ENCODE measurements at places on chromosomes 2 and 18.
A peak's percentile ranks its signal among the peaks of the same experiment; 100 is the strongest.

DNA sequence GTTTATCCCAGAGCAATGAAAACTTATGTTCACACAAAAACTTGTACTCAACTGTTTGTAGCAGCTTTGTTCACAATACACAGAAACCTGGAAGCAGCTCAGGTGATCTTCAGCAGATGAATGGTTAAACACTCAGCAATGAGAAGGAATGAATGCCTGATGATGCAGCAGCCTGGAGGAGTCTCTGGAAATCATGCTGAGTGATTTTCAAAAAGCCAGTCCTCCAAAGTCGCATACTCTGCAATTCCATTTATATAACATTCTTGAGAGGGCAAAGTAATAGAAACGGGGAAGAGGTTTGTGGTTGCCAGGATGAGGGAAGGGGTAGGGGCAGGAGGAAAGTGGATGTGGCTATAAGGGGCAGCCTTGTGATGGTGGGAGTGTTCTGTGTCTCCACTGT, 108.1 kb downstream of the CTIF start:
- no peak for DNase-seq

GRCh38 chr2:166671801-166672200, 177.8 kb upstream of the SCN7A start:
- no peak for DNase-seq

DNA sequence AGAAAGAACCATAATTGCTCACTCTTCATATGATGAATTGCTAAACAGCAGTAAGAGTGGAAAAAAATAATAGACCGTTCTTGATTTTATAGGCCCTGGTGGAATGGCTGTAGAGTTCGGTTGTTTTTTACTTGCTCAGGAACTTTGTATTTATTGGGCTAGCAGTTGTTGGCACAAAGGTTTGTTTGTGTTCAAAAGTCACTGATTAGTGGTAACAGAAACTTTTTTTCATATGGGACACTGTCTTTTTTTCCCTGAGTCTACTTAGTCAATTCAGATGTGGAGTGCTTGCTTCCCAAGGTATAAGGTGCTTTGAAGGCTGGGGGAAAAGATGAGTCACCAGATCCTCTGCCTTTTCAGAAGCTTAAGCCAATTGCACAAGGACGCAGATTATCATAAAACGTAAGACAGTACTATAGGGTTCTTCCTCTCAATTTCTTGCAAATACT, 25.8 kb downstream of the PHLPP1 start:
- no peak for DNase-seq

- no peak for DNase-seq
Measured at GRCh38 chr2:66433945-66434678, 813 bp upstream of the MEIS1 start.

- no peak for DNase-seq
Measured at GRCh38 chr2:64312622-64313397, 141.2 kb upstream of the LGALSL start.

DNA sequence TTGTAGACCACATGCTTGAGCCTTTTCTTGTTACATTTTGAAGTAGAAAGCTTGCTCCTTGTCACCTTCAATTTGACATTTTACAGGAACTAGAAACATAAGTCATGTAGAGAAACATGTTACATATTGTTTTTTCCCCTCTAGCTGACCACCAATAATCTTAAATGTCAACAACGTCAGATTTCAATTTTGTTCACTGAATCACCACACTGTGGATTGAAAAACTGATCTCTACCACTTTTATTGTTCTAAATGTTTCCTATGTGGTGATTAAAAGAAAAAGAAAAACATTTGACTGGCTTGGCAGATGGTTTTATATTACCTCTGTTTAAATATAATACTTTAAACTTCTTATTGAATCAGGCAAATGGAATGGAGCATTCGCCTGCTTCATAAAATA, 87.7 kb downstream of the DSEL start:
- DNase-seq = no peak

DNA sequence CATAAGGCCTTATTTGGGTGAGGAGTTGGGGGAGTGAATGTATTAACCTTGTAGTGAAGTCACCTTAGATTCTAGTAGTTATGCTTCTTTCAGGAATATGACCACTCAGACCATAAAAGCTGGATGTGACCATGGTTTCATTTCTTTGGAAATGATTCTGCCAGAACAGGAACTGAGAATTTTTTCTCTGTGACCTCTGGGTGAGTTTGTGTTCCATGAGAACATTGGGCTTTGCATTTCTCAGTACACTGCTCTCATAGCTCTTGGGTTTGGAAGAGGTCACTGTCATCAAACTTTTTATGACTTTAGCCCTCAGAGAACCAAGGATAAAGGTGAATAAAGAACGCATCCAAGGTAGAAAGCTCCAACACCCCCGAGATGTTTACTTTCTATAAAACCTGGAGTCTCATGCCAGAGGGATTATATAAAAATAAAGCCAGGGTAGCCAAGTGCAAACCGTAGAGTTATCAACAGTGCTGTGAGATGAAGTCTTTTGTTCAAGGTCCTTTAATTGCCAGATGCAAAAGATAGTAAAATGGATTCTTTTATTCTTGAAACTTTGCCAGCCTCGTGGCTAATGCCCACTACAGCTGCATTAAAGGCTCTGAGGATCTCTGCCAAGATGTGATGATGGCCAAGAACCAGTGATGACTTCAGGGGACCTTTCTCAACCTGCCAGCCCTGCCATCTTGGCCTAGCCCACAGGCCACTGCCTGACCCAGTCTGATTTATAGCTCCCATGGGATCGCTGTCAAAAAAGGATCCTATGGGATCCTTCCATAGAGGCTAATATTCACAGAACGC, 27.8 kb upstream of the MAT2A start:
- DNase-seq = no peak

DNA sequence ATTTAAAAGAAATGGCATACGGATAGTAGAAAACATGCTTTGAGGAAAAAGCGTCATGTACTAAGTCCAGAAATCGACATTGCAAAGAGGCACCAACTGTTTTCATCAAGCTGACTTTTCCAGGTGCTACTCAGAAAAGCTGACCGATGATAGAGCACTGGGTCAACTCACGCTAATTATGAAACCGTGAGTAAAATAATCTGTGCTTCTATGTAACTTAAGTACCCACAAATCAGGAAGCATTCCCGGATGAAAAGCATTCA, 353 bp upstream of the NUP35 start:
- DNase-seq = peak; percentile 34

- no peak for DNase-seq
Measured at GRCh38 chr2:197626965-197627625, 48.3 kb downstream of the RFTN2 start.

- no peak for DNase-seq
Measured at GRCh38 chr2:149064365-149064841, 25.9 kb downstream of the LYPD6B start.

DNA sequence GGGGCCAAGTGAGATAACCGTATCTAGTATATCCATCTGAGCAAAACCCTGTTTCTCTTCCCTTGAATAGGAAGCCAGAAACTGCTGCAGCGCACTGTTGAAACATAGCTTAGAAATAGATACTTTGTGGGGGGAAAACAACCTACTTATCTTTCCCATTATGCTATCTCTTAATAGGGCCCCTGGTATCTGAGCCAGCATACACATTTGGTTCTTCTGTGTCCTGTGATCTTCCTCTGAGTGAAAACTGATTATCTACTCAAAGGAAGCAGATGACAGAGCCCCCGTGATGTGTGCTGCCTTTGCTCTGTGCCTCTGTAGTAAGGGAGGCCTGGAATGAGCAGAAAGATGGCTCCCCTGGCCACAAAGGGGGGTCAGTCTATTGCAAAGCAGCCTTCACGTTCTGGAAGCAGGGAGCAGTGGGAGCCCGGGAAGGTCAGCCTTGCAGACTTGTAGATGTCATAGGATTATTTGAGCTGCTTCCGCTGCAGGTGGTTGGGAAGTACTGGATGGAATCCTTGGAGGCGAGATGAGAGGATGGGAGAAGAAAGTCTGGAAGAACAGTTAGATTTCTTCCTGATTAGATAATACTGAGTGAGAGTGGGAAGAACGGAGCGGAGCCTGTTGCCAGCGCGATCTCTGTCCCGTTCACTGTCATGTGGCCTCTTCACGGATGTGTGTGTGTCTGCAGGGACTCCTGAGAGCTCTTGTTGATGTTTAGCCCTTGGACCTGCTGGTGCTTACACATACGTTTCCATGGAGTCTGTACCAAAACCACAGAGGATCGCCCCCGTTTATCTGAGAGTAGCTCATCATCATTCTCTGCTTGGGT, 150.1 kb downstream of the AGAP1 start:
- DNase-seq = no peak

DNA sequence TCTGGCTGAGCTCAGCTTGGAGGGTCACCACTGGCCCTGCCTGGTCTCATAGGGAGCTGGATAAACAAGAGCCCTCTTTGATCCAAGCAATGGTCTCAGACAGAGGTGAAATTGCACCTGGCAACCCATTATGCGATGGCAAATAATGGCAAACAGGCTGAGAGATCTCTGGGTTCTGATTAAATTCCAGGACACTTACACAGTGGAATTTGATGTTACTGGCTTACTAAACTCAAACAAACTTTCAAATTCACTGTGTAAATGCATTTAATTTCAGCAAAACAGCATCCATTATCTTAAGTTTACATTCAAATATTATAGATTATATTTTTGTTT, 19.5 kb upstream of the STAT4 start:
- DNase-seq = no peak

Data from NCI-H2107 (cell line).